NCI-H2029 treated with DMSO at 0.1 percent for 48 hours (cell line): ENCODE measurements at places on chromosomes 1 and 21.

DNA sequence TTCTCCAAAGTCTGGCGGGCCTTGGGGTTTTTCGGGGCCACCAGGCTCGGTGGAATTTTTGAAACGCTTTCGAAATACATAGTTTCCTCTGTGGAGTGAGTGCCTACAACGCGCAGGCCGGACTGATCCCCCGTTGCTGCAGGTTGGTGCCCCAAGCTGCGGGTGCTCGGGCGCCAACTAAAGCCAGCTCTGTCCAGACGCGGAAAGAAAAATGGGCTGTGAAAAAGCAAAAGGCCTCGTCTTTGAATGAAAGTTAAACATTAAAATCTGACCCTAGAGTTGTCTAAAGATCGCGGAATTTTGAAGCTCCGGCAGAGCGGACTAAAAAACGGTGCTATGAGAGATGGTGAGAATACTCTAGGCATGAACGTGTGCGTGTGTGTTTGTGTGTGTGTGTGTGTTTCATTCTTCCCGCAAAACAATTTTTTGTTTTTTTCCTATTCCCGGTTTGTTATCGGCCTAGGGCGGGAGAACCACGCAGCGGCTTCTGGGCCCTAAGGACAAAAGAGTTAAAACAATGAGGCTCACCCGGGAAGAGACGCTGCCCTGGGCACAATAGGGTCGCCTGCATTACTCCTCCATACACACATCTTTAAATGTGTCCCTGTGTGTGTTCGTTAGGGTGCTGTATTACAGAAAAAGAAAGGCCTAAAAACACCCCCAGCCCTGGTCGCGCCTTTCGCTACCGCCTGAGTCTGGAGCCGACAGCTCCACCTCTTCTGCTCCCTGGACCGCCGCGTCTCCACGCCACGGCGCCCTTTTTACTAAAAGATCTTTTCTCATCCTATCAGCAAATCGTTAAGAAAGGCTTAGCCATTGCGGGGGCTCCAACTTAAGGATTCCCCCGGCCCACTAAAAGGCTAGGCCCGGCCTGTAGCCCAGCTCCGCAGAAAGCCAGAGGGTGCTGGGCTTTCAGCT, 3.2 kb downstream of the TBX15 start:
- no peak for DNase-seq

DNA sequence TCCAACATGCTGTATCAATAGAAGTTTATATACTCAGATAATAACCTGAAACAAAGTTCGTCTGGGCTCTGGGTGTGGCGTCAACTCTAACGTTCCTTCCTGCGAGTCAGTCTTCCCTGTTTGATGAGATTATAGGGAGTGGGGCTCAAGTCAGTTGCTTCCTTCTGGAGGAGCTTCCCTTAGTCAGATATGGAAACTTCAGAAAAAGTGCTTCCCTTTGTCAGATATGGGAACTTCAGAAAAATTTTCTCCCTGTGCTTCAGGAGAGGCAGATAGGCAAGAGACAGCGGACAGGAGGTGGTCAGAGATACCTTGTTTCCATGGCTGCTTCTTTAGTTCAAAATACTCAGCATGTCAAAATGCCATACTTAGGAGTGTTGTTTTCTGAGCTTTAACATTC, 51.1 kb upstream of the PRDX6 start:
- no peak for DNase-seq

DNA sequence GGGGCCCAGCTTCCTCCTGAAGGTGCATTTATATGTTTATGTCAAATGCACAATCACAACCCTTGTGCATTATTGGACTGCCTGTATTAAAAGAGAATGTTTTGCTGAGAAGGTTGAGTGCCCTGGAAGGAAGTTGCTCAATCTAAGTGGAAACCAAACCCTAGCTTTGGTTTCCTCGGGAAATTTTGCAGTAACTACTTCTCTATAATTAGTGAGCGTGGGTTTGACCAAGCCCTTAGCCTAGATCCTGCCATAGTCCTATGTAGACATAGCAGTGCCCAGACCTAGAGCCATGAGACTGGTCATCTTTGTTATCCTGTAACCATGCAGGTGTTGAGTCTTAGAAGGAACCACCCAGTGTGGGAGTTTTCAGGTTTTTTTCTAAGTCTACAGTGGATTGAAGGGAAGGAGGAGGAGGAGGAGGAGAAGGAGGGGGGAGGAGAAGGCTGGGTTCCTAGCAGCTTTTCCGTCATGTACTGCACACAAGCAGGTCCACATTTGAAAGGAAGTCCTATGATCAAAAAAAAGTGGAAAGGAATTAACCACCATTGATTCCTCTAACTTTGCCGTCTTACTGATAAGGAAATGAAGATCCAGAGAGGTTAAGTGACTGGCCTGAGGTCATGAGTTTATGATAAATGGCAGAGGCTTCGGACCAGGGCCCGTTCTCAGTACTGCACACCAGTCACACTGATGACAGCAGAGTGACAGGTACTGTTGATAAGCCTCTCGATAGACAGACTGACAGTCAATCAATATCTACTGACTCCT, 72.2 kb upstream of the LYST start:
- no peak for DNase-seq

DNA sequence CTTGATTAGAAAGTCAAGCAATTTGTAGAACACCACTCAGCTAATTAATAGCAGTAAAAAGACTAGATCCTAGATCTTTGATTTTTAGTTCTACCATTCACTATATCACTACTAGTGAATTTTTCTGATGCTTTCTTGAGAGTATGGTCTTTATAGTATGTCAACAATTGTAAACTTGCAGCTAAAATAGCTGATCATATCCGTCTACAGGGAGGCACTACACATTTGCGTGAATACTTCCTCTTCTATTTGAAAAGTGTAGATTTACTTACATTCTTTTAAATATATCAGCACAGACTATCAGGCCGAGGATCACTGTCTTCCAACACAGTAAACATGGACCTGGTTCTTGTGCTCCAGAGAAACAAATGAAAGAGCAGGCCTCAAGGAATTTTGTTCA, 18.6 kb upstream of the PTPRC start:
- DNase-seq: no peak

GRCh38 chr21:29305561-29305960, 6.8 kb downstream of the BACH1 start:
- no peak for DNase-seq

- no peak for DNase-seq
These were observed 43.5 kb downstream of the STYXL2 start for GRCh38 chr1:167137332-167137781.

GRCh38 chr1:24098943-24099638, 12.8 kb downstream of the MYOM3 start:
- DNase-seq: no peak

GRCh38 chr1:214305164-214305751, 24.3 kb downstream of the SMYD2 start:
- DNase-seq: no peak

DNA sequence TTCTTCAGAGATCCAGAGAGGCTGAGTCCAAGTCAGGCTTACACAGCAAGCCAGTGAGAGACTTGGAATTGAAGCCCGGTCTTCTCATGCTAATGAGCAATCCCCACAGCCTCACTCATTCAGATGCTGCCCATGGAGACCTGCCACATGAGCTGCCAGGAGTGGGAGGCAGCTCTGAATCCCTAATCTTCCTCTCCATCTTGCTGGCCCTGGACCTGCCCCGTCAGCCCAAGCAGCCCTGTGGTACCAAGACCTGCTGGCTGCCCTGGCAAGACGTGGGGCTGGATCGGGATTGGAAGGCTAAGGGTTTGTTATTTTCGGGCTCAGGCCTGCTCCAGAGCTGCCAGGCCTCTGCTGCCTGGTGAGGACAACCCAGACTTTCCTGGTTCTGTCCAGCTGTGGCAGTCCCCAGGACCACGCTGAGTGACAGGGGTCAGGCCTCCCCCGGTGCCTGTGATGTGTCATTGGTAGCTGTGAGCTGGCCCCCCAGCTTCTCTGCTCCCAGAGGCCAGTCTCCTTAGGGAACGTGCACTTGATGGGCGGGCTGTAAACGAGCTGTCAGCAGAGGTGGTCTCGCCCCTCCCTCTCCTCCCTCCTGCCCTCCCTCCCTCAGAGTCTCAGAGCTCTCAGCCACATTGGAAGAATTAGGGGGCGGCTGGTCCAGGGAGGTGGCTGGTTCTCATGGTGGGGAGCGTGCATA, 135.0 kb downstream of the FOXD2 start:
- no peak for DNase-seq
